ENCODE measurements at places on chromosomes 3 and 15.
A peak's percentile ranks its signal among the peaks of the same experiment; 100 is the strongest.

- no peak for DNase-seq
Measured at GRCh38 chr3:100702082-100702979, 7.0 kb upstream of the TFG start.

DNA sequence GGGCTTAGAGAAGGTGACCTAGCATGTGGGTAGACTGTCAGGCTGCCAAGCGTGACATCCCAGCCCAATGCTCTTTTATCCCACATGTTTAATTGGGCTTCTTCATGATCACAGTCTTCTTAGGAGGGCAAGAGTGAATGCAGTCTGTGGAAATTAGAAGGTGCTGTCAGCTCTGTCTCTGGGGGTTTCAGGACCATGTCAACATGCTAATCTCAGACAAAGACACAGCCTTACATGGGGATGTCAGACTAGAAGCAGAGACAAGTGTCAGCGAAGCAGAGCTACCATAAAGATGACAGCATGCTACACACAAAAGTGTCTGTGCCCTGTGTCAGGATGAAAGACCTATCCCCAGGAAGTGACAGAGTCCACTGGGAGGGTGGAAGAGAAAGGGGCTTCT lies 120.1 kb upstream of the SLC25A36 start:
- no peak for DNase-seq

DNA sequence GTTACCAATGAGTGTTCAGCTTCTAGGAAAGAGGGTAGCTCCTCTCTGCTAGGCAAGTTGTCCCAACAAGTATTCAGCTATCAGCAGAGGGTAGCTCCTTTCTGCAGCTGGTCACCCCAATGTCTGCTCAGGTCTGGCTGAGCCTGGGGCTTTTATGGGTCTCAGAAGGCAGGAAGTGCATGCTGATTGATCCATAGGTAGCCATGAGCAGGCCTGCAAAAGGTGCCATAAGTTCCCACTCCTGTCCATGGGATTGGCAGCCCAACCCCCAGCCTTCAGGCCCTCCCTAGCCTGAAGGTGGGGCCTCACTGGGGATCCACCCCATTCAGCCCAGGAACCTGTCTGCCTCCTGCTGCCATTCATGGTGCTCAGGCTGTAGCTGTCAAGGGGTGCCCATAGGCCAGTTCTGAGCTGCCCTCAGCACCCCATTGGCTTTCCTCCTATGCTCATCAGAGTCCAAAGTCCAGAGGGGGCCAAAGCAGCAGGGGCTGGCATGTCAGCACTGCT lies 34.6 kb upstream of the DNAJC13 start:
- peak; percentile 48 for DNase-seq

DNA sequence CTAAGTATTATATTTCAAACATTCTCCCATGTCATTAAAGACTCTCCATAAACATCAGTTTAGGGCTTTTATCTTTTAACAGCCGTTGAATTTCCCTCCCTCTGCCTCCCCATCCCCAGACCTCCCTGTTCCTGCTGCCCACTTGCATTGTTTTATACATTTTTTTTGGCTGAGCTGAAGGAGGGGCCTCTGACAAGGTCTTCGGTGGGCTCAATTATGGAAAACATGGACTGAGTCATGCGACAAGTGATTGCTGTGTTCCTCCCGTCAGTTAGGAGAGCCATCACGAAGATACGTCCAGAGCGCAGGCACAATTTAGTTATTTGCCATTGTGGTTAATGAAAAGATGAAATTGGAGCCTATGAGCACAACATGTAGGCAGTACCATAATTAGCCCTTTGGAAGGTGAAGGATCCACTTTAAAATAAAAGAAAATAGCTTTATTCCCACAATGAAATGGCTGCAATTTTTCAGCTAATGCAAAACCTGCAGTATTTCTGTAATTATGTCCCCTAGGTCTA lies 12.0 kb upstream of the NMNAT3 start:
- DNase-seq, result peak; percentile 60

DNA sequence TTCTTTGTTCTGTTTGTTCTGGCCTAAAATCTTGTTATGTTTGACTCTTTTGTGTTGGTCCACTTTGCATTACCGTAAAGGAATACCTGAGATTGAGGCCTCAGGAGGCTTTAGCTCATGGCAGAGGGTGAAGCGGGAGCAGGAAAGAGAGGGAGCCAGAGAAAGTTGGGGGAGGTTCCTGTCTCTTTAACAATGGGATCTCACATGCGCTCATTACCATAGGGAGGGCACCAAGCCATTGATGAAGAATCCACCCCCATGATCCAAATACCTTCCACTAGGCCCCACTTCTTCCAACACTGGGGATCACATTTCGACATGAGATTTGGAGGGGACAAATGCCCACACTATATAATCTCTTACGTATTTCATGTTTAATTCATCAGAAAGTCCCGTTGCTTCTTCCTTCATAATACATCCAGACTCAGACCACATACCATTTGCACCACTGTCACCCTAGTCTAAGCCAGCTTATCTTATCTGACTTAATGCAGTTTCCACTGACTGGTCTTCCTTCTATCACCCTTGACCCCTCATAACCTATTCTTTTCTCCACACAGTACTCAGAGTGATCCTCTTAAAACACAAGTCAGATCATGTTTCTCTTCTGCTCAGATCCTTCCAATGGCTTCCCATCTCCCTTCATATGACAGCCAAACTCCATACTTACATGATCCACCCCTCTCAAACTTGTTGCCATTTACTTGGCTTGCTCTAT lies 13.5 kb downstream of the KBTBD8 start:
- DNase-seq, result no peak

DNA sequence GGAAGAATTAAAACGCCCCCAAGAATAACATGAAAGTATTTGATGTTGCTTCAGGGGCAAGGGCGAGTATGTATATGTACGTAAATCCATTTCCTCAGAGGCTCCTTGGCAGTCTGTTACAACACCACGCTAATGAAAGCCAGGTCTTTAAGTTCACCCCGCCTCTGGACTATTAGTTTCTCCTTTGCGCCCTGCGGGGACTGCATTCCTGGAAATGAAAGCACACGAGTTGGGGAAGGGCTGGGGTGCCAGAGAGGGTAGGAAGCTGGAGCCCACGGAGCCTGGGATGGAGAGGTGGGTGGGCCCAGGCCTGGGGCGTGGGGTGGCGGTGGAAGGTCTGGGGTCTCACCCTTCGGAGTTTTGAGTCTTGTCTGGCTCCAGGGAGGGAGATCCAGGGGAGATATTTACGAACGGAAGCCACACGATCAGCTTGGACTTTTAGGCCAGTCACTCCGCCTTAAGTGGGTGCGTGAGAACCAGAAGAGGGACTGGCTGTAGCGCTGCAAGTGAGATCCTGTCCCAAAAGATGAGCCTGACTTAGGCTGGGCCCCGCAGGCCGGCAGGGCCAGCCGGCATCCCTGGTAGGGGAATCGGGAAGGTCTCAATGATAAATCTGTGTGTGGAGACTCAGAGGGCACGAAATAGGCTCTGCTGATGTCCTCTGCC lies 1.6 kb upstream of the PLCL2 start:
- DNase-seq, result no peak

- DNase-seq, result no peak
Measured at GRCh38 chr15:65375871-65376607, 1.8 kb downstream of the IGDCC3 start.

DNA sequence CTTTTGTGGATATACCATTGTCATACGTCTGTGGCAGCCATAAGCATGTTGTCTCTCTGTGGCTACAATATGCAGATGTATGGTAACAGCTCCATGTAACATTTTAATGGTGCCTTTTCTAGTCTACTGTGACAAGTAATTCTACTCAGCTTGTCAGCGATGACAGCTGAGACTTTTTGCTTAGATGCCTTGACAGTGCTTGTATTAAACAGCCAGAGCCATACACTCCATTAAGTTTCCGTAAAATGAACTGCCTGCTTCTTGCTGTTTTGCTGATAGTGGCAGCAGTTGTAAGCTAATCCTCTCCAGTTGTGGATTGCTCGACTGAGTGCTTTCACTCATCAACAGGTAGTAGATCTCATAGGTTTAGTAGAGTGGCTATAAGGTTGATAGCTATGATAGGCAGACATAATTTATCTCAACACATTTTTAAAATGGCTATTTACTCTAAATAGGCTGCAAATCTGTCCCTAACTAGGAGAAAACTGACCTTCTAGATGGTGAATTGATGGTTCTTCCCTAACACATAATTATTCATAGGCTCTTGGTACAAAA lies 260.2 kb upstream of the NAALADL2 start:
- no peak for DNase-seq

- no peak for DNase-seq
Measured at GRCh38 chr3:72479651-72480215, 368.5 kb downstream of the SHQ1 start.

DNA sequence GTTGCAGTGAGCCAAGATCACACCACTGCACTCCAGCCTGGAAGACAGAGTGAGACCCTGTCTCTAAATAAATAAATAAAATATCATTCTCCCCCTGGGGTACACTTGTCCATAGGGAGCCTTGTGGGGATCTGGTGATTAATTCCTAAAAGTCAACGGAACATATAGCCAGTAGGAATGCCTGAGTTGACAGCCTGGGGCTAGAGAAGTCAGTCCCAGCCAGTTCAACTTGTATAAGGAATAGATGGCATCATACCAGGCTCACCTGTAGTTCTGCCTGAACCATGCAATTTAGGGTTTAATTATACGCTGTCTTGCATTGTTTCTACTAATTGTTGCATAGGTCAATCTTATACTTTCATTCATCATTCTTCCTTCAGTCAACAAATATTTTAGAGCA lies 5.9 kb upstream of the BOC start:
- no peak for DNase-seq

DNA sequence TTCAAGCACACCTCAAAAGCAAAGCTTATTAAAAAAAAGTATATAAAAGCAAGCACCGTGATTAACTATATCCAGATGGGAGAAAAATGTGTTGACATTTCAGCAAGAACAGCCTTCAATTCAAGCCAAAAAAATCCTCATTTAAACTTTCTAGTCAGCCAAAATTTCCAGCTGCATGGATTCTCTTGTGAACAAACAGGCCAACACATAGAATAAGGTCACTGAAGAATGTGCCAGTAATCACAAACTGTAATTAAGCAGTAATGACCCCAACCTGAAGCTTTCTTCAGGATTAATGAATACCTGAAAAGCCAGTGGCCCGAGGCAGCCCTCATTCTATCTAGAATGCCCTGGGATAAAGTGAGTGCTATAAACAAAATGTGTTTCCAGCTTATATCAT lies 130.7 kb upstream of the KCNMB2 start:
- no peak for DNase-seq

GRCh38 chr15:94509259-94509658 lies 277.9 kb downstream of the MCTP2 start:
- no peak for DNase-seq

DNA sequence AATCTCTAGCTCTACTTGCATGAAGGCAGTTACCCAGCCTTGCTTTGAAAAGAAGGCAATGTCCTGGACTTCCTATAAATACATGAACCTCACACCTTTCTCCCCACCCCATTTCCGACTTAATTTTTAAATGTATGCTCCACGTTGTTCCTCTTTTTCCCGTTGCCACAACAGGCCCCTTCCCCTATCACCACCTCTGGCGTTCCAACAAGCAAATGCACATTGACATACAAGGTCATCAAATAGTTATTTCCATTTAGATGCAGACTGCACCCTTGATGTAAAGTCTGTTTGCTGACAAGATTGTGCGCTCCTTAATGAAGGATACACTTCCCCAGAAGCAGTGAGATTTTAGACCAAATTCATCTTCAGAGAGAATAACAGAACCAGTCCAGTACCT lies 260.7 kb upstream of the UMPS start:
- DNase-seq, result no peak

- DNase-seq, result no peak
Measured at GRCh38 chr15:57253082-57253481, 123.2 kb upstream of the CGNL1 start.

DNA sequence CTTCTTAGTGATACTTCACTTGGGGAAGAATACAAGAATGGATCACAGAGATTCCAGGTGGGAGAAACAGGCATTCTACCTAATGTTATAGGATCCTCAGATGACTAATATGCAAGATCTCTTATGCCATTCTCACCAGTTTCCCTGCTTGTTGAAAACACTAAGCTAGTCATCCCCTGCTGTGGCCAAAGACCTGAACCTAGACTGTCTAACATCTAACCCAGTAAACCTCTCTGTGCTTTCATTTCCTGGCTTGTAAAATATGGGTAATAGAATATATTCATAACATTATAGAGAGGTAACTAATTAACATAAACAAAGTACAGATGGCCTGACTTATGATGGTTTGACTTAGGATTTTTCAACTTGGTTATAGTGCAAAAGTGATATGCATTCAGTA lies 776.3 kb downstream of the TUSC7 start:
- no peak for DNase-seq

DNA sequence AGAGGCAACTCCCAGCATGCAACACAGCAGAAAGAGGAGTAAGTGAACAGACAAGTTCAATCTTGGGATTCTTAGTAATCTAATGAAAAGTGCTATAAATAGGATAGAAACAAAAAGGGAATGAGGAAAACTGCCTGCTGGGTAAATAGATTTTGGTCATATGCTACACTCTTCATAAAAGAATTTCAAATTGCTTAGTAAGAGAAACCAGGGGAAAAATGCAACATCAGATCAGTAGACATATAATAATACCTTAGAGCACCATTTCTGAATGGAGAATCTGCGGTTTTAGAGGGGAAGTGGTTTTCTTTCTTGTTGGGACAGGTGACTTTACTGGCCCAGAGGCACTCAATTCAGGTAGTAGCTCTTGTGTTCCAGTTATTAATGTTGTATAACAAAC lies 13.4 kb upstream of the TBC1D5 start:
- no peak for DNase-seq

- DNase-seq, result no peak
Measured at GRCh38 chr3:50612970-50613846, 1.6 kb upstream of the CISH start.

DNA sequence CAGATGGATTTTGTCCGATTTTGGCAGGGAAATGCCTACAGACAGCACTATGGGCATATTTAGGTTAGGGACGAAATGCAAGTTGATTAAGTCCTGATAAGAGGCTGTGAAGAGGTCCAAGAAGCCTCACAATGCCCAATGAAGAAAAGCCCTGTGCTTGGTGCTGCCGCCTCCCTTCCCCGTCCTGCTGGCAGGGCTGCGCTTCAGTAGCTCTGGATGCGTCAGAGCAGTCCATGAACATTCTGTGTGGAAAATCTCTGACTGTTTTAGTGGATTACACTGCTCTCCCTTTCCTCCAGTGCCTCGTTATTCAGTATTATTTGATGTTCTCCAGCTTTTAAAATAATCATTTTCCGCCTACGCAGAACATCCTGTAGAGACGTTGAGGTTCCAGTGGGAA lies 39.6 kb downstream of the MLH1 start:
- no peak for DNase-seq

DNA sequence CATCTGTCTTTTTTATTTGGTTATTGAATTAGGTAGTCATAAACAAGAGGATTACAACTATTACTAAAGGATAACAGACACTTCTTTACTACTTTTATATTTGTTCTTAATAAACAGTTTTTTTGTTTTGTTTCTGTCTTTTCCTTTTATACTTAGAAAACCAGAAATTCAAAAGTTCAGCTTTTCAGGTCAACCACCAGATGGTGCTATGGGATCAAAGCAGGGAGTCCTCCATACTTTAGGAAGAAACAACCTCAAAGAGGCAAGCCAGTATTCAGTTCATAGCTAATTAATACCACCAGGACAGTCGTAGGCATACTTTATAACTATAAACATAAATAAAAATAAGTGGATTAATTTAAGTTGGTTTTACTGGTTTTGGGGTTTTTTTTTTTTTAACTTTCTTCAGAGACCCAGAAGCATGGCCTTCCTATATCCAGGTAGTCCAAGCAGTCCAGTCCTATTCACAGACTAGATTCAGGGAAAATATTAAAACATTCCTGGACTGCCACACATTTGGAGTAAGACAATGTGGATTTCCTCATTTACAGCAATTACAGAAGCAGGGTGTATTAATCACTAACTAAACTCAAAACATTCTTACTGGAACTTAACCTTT lies 16.0 kb upstream of the EID1 start:
- peak; percentile 74 for DNase-seq

- DNase-seq, result no peak
Measured at GRCh38 chr3:170233530-170233929, 11.3 kb downstream of the PRKCI start.
